Heart left ventricle (tissue), 16 donors: ENCODE measurements at places on chromosomes 5 and 9.

- H3K27ac ChIP-seq, result no peak overlapping the region
- DNase-seq, result no peak
- H3K27me3 ChIP-seq, result no peaks in the 10 kb centered on the region
- H3K4me3 ChIP-seq, result no peak overlapping the region
- no peaks in the 10 kb centered on the region for H3K4me1 ChIP-seq
Measured at GRCh38 chr5:43729846-43730478, 127.0 kb downstream of the NNT start.

DNA sequence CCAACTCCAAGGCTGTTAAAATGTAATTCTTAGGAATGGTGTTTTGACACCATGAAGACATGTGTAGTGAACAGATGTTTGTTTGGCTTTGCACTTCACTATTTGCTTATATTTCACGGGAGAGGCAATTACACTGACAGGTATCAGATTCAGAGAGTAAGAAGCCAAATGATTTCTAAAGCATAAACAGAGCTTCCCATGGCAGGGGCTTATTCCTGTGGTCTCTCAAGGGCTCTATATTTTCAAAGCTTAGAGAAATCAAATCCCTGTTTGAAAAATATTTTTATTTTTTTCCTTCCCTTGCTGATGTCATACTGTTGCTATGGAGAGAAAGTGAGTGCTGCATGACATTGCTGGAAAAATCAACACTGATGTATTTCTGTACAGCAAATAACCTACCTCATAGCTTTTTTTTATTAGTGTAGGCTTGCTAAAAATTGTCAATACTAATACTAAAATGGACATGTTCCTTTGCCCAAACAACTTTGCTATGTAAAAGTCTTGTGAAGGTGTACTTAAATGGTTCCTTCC lies 161.4 kb downstream of the GIN1 start:
- peaks cover 13% of the 10 kb centered on the region for H3K4me1 ChIP-seq
- no peak for DNase-seq
- peak overlapping the region; percentile 41 for H3K27ac ChIP-seq
- H3K36me3 ChIP-seq, result no peaks in the 10 kb centered on the region

DNA sequence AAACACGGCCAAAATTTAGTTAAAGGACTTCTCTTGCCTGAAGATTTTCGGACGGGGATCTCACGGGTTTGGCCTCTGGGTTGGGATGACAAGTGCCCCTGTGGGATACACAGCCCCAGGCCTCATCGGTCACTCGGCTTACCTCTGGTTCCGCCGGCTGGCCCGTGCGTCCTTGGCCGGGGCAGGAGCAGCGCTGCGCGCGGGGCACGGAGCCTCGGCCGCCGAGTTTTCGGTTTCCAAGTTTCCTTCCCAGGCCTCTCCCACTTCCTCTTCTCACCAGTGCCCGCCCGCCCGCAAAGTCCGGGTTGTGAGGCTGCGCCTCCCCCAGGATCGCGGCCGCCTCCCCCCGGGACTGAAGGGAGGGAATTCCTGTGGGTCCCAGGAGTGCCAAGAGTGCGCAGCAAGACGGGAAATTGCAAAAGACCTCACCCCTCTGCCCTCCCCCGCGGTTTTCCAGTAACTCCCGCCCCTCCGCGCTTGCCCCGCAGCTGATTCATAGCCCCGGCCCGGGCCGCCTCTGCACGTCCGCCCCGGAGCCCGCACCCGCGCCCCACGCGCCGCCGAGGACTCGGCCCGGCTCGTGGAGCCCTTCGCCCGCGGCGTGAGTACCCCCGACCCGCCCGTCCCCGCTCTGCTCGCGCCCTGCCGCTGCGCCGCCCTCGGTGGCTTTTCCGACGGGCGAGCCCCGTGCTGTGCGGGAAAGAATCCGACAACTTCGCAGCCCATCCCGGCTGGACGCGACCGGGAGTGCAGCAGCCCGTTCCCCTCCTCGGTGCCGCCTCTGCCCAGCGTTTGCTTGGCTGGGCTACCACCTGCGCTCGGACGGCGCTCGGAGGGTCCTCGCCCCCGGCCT lies at the start of gene OSMR:
TSS of gene OSMR (plus strand) at position 487 of the 853 bp plus-strand sequence. CDS start 23,033 bp downstream, outside the sequence.
- DNase-seq, result peak; percentile 93
- H3K27ac ChIP-seq, result peak within 1 kb of the TSS; percentile 96
- H3K4me3 ChIP-seq, result peak within 1 kb of the TSS; percentile 88

DNA sequence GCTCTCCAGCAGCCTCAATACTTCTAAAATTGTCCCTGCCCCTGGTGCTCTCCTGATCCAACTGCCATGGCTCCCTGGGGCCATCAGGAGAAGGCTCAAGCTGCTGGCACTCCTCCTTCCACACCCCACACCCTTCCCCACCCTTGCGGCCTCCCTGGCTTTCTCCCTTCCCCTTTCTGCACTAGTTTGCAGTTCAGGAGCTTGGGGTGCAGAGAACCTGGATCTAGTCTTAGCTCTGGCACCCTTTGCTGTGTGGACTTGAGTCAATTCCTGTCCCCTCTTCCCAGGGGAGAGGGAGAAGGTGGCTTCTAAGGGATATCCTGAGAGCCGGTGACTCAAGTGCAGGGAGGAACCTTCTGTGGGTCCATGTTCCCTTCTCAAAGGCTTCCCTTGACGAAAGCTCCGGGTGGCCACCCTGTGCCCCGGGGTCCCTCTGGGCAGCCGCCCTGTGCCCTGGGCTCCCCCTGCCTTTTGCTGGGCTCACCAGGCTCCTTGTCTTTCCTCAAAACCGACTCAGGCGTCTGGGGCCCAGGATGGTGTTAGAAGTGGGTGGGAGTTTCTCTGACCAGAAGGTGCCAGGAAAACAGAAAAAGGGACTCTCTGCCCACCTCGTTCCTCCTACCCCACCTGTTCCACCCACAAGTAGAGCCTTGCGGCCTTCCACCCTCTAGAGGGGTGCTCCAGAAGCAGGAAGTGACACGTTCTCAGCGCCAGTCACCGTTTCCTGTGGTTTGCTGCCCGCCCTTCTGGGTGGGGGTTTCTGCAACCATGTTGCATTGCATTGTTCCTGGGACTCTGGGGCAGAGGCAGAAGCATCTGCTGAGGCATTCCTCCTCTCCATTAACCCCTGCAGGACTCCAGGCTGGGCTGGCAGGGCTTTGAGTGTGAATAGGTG lies 15.0 kb downstream of the GLIPR2 start:
- peak; percentile 69 for DNase-seq
- no peaks in the 10 kb centered on the region for H3K27me3 ChIP-seq
- peaks cover 22% of the 10 kb centered on the region for H3K4me1 ChIP-seq
- H3K36me3 ChIP-seq, result no peaks in the 10 kb centered on the region

GRCh38 chr5:74647096-74647495 lies 6.6 kb upstream of the ENC1 start:
- no peak overlapping the region for H3K27ac ChIP-seq
- no peak for DNase-seq
- H3K4me1 ChIP-seq, result no peaks in the 10 kb centered on the region
- H3K4me3 ChIP-seq, result no peak overlapping the region
- H3K36me3 ChIP-seq, result no peaks in the 10 kb centered on the region
